NCI-H510A treated with DMSO at 0.1 percent for 48 hours (cell line): ENCODE measurements at places on chromosomes 5 and 9.

GRCh38 chr5:136772491-136772890 is 407.1 kb upstream of the TRPC7 start:
- no peak for DNase-seq

DNA sequence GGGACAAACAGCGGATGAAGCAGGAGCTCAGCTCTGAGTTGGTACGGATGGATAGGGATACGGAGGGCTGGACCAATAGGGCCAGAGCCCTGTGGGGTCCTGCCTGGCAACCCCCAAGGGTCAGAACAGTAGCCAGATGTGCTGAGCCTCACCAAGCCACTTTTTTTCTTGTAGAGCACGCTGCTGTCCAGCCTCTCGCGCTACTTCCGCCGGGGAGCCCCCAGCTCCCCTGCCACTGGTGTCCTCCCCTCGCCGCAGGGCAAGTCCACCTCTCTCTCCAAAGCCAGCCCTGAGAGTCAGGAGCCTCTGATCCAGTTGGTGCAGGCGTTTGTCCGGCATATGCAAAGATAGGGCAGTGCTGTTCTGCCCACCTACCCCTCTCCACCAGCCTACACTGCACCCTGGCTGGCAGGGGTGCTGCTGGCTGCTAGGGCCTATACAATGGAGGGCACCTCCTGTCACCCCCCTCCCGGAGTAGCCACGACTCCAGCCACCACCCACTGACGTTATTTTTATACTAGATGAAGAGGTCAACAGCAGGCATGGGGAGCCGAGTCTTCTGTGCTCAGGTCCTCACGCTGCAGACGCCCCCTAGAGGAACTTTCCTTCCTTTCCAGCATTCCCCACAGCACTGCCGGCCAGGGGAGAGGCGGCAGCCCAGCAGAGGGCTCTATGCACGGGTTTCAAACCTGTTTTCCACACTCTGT is 21.6 kb downstream of the SH3GLB2 start:
- peak; percentile 77 for DNase-seq

- DNase-seq: peak; percentile 34
These were observed 71.3 kb downstream of the GLIS3 start for GRCh38 chr9:4228606-4229005.

GRCh38 chr5:111158105-111158744 is 66.0 kb upstream of the CAMK4 start:
- DNase-seq: peak; percentile 31

- no peak for DNase-seq
These were observed 75.9 kb upstream of the DAPK1 start for GRCh38 chr9:87421734-87422133.

GRCh38 chr5:178667101-178667500 is 40.3 kb upstream of the CLK4 start:
- DNase-seq: no peak

GRCh38 chr5:140018920-140019644 is 24.0 kb downstream of the NRG2 start:
- DNase-seq: no peak

DNA sequence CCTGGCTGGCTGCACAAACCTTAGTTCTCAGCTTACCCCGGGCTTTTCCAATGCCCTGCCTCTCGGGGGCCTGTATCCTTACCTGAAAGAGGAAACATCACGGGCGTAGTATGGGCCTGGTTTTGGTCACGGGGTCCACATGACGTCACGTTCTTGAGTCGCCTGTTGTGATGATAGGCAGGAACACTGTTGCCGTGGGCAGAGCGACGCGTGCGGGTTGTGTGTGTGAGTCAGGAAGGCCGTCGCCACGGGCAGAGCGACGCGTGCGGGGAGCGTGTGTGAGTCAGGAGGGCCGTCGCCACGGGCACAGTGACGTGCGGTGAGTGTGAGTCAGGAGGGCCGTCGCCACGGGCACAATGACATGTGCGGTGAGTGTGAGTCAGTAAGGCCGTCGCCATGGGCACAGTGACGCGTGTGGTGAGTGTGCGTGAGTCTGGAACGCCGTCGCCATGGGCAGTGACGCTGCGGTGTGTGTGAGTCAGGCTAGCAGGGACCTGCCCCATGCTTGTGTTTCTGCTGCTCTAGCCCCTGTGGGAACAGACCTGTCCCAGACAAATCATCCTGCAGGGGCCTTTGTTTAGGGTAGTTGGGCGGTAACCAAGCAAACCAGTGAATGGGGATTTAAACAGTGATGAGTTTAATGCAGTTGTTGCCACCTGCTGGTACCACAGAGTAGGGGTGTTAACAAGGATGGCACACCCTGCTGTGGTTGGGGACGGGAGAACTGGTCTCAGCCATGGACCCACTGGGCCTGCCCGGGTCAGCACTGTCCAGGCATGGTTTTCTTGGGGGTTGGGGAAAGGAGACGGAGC is 19.8 kb downstream of the TRIP13 start:
- DNase-seq: no peak

DNA sequence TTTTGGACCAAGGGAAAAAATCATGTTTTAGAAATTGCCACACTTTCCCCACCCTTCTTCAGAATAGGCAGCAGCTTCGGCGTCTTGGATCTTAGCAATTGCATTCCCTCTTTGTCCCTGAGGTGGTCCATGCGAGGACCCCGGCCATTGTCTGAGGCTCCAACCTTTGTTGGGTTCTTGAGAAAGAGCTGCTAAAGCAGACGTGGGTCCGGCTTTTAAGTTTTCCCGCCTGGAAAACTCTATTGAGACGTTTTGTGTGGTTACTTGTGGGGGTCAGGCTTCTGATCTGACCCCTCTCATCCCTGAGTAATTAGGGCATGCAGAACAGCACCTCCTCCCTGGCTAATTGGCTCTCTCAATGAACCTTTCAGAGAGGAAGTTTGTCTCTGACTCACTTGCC is 509.6 kb upstream of the TNC start:
- DNase-seq: no peak

- no peak for DNase-seq
These were observed 118.4 kb downstream of the GDNF start for GRCh38 chr5:37721447-37721871.

- peak; percentile 82 for DNase-seq
These were observed 159.4 kb upstream of the NR3C1 start for GRCh38 chr5:143562935-143563334.

DNA sequence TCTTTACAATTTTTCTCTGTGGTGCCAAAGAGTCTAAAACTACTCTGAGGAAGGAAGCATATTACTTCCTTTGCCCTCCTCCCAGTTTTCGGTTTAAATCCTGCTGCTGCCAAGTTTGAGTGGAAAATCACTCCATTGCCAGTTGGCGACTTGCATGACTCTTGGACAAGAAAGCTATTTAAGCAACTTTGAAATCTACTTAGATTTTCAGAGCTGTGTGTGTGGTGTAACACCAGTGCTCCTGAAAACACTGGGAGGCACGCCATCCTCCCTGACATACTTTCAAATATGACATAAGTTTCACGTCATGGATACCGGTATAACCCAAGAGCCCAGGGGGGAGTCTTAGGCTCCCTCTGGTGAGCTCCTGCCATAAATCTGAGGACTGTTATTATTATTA is 83.5 kb upstream of the RIOK2 start:
- DNase-seq: no peak

- no peak for DNase-seq
These were observed 29.4 kb upstream of the LIFR start for GRCh38 chr5:38585816-38586215.

GRCh38 chr9:5095795-5096194 is 89.6 kb downstream of the INSL6 start:
- no peak for DNase-seq

GRCh38 chr5:32684260-32684659 is 26.9 kb upstream of the NPR3 start:
- no peak for DNase-seq

GRCh38 chr5:97737608-97738007 is 554.6 kb upstream of the RIOK2 start:
- no peak for DNase-seq

GRCh38 chr9:114497727-114498382 is 7.4 kb downstream of the WHRN start:
- DNase-seq: no peak

GRCh38 chr5:14582797-14583137 is 1.2 kb downstream of the OTULINL start:
- no peak for DNase-seq

DNA sequence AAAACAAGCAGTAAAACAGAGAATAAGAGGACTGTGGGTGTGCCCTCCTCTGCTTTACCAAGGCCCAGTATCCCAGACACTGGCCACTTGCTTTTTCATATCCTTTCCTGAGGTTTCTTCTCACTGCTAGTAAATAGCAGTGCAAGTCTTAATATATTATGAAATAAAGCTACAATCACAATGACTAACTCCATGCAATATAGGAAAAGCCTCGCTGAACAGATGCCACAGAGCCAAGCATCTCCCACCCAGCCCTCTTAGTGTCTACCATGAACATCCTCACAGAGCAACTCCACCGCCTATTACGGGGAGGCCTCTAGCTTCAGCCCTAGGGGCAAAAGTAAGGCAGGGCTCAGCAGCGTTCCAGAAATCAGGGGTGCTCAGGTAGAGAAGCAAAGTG is 130.7 kb upstream of the LHFPL2 start:
- no peak for DNase-seq

- DNase-seq: no peak
These were observed 295.9 kb upstream of the TNC start for GRCh38 chr9:115413766-115414382.

GRCh38 chr5:156764176-156764971 is 85.7 kb upstream of the PPP1R2B start:
- no peak for DNase-seq

DNA sequence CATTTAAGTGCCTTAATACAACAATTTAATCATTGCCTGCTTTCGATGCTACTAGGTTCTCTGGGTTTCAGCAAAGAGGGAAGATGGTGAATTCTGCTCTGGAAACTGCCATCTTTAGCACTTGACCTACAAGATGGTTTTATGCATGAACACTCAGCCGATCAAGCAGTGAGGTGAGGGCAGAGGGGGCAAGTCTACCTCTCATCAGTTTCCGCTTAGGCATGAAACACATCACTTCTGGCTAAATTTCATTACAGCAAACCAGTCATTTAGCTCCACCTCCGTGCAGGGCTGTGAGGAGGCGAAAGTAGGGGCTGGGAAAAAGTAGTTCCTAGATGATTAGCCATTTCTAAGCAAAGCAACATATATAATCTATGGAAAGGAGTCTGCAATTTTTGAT is 1018.0 kb downstream of the CDH18 start:
- no peak for DNase-seq

GRCh38 chr9:132942541-132943182 is 1.8 kb downstream of the TSC1 start:
- DNase-seq: peak; percentile 39

- DNase-seq: peak; percentile 88
These were observed 364.5 kb downstream of the MAN2A1 start for GRCh38 chr5:110054240-110054639.

GRCh38 chr5:167934551-167934971 is 356.9 kb upstream of the WWC1 start:
- DNase-seq: no peak

DNA sequence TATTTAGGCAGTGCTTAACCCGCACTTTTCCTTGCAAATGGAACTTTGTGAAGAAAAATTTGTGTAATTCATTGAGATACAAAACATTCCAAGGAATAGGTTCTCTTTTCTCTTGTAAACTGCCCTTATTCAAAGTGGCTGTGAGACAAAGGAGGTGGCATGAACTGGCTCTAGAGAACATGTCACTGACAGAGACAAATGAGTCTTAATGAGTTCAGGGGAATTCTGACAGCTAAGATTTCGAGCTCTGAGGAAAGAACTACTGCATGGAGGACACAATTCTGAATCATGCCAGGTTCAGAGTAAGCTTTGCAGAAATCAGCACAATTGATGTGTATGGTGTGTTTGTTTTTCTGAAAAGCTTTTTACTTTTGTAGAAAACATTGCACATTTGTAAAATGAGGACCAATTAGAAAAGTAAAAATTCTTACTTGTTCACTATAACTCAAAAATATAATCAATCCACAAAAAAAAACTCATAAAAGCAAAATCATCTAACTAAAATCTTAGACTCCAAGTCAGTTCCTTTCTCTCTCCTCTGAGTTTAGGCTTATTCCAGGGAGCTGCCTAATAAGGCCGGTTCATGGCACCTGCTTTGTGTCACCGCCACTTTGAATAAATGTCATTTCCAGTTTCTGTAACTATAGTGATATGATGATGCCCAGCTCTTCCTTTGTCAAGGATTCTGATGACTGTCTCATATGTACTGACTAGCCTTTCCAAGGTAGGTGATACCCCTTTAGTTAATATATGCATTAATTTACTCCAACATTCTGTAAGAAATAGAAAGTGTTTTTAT is 163.2 kb downstream of the HCN1 start:
- no peak for DNase-seq

DNA sequence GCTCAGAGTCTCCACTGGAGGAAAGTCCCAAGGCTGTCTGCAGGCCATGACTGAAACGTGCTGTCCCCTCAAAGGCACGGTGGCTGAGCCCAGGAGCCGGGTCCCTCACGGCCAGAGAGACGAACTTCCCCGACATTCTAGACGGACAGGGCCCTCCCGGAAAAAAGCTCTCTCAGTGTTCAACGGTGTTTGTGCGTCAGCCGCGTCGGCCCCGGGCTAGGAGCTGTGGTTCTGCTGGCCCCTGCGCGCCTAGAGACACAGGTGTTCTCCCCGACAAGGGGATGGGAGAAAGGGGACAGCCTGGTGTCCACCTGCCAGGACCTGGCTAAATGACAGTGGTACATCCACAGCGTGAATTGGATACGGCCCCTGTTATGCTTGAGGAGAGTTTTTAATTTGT is 5.8 kb upstream of the GPSM1 start:
- no peak for DNase-seq

GRCh38 chr9:115369322-115369957 is 251.5 kb upstream of the TNC start:
- peak; percentile 16 for DNase-seq

DNA sequence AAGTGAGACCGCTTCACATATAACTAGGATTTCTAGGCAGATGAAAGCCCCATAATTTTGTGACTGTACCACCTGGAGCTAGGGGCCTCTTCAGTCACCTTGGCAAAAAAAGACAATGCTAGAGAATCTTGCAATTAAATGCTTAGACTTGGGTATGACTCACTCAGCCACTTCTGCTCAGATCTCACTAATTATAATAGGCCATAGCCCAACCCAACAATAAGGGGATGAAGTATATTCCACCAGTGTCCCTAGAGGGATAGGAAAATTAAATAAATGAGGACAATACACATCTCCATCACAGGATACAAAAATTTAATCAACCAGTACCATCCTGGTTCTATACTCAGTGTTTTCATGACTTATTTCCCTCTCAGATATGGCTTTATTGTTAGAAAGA is 1079.9 kb upstream of the C9orf72 start:
- DNase-seq: no peak

- DNase-seq: no peak
These were observed 36.8 kb upstream of the FAM240B start for GRCh38 chr9:38756702-38757101.

- DNase-seq: no peak
These were observed 155.2 kb upstream of the ISL1 start for GRCh38 chr5:51227963-51228470.

DNA sequence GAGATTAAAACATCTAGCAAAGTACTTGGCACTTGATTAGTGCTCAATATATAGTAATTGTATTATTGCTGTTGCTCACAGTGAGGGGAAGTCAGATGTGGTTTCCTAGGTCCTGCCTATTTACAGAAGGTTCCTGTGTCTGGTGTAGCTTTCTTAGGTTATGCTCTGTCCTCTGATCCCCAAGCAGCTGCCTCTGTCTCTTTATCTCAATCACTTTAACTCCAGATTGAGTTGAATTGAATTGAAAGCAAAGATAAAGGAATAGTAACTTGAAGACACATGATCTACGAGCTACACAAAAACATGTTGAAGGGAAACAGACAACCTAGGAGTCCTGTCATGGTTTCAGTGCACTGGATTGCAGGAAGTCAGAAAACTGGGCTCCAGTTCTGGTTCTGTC is 113.9 kb upstream of the ADAMTSL1 start:
- DNase-seq: no peak

GRCh38 chr9:104905153-104905901 is 22.6 kb downstream of the ABCA1 start:
- no peak for DNase-seq
